ENCODE measurements at places on chromosomes 12 and 14.

DNA sequence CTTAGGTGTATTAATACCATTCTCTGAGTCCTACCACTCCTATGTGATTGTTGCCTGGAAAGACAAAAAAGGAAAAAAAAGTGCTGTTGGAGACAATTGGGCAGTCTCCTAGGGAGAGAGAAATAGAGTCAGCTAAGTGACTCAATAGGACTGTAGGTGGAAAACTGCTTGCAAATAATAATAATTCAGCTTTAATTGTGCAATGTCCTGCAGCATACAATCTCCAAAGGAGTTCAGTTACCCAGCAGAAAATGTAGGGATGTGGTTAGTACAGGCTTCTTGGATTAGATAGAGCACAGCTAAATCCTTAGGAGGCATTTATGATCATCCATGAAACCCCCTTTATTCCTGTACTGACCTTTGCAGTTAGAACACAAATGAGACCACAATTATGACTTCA, 3.0 kb upstream of the SRSF9 start:
- no peak for DNase-seq

- DNase-seq, result no peak
These were observed 2.4 kb downstream of the GNG2 start for GRCh38 chr14:51862860-51863259.

GRCh38 chr12:10052193-10052913, 21.9 kb downstream of the CLEC9A start:
- no peak for DNase-seq

DNA sequence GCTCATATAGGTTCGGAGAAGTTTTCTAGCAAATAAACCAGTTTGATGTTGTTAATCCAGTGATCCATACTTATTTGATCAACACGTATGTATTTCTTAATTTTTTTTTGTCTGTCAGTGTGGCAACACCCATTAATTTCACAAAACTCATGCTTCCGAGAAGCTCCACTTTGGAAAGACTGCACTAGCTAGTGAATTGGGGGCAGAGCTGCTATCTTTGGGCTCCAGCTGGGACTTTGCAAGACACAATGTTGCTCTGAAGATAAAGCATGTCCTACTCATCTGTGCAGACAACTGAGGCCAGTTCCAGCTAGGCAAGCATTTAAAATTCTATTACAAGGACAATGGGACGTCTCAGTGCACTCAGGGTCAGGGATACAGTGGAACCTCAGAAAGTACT, 298.4 kb downstream of the NUAK1 start:
- DNase-seq, result no peak

DNA sequence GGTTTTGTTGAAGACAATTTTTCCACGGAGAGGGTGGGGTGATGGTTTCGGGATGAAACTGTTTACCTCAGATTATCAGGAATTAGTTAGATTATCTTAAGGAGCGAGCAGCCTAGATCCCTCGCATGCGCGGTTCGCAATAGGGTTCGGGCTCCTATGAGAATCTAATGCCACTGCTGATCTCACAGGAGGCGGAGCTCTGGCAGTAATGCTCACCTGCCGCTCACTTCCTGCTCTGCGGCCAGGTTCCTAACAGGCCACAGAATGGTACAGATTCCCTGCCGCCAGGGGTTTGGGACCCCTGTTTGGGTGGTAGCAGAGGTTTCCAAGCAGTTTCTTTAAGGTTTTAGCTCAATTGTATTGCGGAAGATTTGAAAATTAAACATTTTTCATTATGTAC, 439.8 kb upstream of the OR4E1 start:
- no peak for DNase-seq

- no peak for DNase-seq
These were observed 188.8 kb downstream of the SYT1 start for GRCh38 chr12:79053394-79053793.

Measured in AG09309 (cell line).